Activated CD8-positive, alpha-beta memory T cell treated with anti-CD3 and anti-CD28 coated beads for 48 hours (primary cell): ENCODE measurements at places on chromosomes 4 and X.

GRCh38 chr4:138062929-138063328, 179.2 kb downstream of the SLC7A11 start:
- DNase-seq, result no peak

GRCh38 chr4:33072298-33073089, 2352.3 kb downstream of the PCDH7 start:
- no peak for DNase-seq

DNA sequence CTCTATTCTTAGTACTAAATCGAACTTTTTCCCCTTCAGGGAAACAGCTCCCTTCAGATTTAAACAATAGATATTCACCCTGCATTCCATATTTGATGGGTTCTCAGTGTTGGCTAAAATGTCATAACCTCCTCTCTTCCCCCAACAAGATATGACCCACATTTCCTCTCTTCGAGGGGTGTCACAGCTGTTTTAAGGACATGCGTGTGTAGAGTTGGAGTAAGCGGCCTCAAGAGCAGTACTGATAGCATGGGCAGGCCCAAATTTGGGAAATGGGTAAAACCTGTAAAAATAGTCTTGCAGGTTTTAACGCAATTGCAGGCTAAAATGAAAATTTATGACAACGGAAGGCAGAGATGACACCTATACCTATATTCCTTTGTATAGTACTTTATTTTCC, 28.7 kb downstream of the SAT1 start:
- no peak for DNase-seq

DNA sequence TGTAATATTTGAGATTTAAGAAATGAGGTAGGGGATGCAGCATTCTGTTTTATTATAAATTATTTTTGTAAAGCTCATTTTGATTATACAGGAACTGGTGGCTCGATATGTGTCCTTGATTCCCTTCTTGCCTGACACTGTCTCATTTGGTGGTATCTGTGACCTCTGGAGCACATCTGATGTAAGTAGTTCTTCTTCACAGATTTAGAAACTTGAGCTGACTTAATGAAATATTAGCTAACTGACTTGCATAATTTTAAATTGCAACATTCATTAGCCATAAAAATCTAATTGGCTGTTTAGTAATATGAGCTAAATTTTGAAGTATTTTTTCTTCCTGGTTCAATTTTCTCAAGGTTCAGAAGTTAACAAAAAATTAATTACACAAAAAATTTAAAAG, 69.1 kb downstream of the FBXL5 start:
- DNase-seq, result no peak

DNA sequence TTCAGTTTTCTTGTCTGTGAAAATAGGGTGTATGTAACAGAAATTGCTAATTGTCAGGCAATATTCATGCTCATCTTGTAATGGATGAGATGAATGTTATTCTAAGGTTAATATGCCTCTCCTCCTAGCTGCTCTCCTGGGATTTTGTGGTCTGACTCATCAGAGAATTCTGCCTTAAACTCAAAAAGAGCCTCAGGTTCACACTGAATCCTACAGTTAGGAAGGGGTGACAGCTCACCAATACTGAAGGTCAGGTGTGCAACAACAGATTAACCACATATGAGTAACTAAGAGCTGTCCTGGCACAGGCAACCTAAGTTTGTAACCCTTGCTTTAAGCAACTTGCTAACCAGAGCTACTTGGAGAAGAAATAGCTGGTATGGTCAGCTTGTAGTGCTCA, 197.7 kb downstream of the SPATA18 start:
- no peak for DNase-seq

DNA sequence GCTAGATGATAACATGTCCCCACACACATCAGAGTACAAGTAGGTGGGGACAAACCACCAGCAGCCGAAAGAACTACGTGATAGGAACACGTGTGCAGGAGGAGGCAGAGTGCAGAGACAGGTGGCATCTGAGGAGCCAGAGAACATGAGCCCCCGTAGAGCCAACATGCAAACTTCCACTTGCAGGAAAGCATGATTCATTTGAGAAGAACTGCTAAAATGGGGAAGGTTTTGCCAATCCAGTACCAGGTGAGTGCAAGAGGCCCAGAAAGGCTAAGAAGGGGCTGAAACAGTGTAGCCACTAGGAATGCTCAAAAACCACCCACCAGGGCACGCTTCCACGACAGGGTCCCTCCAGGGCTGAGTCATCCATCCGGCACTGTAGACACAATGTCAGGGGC, 149.8 kb upstream of the TENM3 start:
- DNase-seq, result no peak

DNA sequence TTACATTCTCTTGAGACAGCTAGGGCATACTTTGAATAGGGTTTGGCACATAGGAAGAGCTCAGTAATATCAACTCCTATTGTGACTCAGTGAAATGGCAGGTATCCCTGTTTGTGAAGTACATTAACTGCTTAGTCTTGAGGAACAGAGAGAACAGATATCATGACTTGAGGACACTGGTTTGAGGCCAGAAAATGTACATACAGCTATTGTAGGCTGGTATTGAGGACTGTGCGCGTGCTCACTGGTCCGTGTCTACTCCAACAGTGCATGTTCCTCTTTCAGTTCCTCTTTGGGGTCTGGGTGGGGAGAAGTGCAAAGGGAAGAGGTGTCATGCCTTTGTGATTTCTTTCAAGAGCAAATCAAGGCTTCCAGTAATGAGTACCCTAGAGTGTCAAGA, 34.6 kb upstream of the TBC1D9 start:
- no peak for DNase-seq

DNA sequence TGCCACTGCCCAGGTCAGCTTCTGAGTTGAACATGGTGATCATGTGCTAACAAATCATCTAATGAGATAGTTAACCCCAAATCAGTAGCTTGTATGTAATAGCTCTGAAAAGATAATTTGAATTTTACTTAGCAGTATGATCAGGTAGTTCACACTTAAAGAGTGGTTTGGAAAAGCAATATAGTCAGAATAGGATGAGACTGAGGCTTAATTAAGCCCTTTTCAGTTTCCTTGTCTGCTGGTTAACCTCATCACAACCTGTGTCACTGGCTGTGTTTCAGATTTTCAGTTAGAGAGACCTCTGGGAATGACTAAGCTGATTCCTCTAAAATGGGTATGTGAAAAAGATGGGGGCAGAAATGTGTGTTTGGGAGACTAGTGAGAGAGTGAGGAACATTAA, 38.1 kb downstream of the GPR174 start:
- DNase-seq, result no peak

DNA sequence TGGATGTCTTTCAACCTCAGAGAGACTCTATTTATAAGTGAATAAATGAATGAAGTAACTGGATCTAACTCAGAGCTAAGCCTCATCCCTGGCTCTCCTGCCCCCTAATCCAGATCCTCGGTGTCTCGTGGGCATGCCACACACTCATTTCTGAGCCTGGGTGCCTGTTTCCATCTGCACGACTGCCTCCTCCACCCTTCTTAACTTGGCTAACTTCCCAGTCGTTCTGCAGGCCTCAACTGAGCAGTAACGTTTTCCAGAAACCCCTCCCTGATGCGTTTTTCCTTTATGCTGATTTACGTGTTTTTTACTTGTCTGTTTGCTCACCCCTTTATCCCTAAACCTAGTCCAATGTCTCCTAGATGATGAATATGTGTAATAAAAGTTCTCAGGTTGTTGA, 186.9 kb upstream of the HS3ST1 start:
- no peak for DNase-seq

DNA sequence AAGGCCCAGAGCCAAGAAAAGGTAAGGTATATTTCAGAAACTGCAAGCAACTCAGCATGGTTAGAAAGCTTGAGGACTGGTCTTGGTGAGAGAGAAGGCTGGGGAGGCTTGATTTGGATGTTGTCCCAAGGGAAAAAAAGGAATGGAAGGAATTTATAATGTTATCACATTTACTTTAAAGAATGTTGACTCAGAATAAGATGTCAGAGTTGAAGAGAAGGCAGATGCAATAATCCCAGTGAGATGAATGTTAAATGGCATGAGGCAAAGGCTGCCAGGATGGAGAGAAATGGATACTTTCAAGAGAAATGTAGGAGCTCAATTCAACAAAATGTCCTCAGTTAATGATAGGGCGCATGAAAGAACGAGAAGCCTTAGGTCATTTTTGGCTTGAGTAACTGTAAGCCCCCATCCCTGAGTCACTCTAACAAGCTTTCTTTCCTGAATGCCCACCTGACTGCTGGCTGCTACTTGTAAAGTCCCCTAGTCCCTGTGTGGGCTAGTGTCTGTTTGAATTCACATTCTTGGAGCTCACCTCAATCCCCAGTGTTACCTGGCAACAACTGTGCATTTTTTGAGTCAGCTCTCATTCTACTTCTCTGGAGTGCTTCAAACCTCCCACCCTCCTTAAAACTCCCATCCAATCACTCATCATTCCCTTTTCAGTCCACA, 103.0 kb upstream of the TAPT1 start:
- no peak for DNase-seq

- DNase-seq, result no peak
These were observed 102.3 kb upstream of the MTM1 start for GRCh38 chrX:150465881-150466775.

DNA sequence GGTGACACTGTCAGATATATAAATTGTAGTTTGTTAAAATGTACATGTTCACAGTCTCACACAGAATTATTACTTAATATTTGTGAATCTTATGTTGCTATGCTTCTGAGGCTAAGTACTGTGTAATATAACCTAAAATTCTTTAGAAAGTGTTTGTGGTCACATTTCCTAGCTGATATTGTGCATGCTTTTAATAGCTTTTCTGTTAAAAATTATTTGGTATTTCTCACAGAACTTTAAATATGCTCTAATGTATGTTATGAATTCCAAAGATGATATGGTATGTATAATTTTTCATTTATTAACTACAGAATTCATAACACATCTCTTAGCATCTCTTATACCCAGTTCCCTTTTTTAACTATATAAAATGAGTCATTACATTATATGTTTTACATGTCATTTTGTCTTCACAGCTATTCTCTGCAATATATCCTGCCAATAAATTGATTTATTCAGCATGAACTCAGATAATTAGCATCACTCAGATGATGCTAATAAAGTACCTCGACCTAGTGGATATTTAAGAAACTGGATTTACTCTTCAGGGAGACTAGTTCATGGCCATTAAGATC, 9.3 kb downstream of the PTPN13 start:
- no peak for DNase-seq

GRCh38 chrX:79080141-79080540, 64.3 kb upstream of the GPR174 start:
- no peak for DNase-seq

DNA sequence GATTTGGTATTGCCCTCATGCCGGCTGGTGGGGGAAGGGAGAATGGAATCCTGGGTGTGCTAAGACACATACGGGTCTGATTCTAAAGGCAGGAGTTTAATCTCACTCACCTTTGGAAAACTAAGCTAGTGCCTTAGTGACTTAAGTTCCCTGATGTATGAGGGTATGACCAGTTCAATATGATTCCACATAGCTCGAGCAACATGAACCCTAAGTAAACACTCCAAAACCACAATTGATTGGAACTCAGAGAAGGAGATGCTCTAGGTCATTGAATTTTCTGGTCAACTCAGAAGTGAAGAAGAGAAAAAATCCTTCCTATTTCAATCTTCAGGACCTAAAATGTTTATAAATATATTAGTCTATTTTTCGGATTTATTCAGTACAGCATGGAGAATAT, 420.1 kb upstream of the INTU start:
- no peak for DNase-seq

- DNase-seq, result no peak
These were observed 114.9 kb upstream of the SMIM31 start for GRCh38 chr4:164639001-164639400.

DNA sequence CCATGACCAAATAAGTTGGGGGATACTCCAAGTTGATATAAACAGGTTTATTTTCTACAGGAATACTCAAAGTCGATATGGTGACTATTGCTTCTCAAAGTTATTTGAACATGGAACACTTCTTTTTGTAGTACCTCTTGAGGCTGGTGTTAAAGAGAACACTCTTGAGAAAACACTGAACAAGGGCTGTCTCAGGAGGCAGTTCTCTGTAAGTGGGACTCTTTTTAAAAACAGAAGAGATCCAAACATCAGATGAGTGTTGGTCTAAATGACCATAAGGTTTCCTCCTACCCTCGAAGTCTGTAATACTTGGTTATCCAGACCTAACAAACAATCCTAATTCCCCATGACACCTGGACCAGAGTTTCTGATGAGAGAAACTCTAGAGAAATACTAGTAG, 223.2 kb upstream of the TEX13C start:
- DNase-seq, result no peak

DNA sequence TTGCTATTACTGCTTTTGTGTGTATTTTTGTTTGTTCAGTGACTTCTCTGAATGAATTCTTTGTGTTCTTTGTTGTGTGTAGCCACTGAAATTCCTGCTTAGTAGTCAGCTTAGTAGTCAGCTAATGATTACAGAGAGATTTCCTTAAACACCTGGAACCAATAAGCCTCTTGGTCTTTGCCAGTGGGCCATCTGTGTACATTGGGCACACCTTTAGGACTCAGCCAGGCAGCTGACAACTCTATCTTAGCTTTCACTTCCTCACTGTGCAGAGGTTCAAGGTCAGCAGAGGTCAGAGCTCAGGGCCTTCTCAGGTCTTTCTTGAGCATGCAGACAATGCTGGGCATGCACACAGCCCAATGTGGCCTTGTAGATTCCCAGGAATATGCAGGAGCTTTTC, 59.3 kb downstream of the RWDD4 start:
- DNase-seq, result no peak

- no peak for DNase-seq
These were observed 186.4 kb downstream of the SPRY1 start for GRCh38 chr4:123583043-123583442.

- DNase-seq, result no peak
These were observed 10.0 kb downstream of the MSL3 start for GRCh38 chrX:11768039-11768438.
